ENCODE measurements at places on chromosomes 2 and 18.
A peak's percentile ranks its signal among the peaks of the same experiment; 100 is the strongest.

GRCh38 chr2:85578243-85579180 lies 1.1 kb downstream of the VAMP8 start:
- DNase-seq: no peak

GRCh38 chr2:101164021-101164420 lies 12.8 kb upstream of the TBC1D8 start:
- no peak for DNase-seq

DNA sequence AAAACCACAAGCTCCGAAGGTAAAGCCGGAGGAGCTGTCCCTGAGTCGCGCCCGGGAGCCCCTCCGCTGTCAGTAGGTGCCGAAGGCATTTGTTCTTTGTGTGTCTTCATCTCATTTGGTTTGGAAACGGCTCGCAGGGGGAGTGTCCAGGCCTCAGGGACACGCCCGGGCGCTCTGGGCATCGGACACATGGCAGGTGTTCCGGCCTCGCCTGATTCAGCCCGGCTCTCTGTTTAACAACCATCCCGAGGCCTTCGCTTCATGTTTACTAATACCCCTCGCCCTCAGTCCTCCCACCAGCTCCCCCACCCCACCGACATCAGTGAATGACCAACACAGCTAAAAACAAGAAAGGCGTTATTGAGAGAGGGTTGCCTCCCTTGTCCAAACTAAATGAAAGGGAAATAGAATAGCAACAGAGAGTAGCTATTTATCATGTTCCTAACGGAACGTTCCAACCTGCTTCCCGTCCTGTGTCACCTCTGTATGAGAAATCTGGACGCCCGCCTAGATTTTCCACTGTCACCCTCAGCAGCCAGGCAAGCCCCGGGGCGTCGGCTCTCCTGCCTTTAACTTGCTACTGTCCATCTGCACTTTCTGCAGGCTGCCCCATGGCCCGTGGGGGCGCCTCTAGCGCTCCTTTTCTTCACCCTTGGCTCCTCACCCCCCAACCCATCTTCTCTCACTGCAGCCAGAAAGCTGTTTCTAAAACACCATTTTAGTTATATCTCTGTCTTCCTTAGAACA lies 73.9 kb downstream of the MYCN start:
- no peak for DNase-seq

DNA sequence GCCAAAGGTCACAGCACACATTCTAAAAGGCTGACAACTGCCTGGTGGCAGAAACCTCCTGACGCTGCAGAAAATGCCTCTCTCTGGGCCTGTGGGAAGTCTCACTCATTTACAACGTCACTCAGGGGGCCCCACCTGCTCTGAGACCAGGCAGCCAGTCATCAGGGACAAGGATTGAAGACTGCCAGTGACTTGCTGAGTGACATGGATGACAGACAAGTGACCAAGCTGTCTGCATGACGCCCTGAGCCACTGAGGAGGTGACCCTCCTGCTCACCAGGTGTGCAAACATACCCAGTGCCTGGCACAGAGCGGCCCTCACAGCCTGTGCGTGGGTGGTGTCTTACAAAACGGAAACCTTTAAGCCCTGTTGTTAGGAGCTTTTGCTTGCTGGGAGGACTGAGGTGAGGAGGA lies 392.4 kb downstream of the TNS1 start:
- DNase-seq: peak; percentile 42

- no peak for DNase-seq
These were observed 38.0 kb upstream of the SIX2 start for GRCh38 chr2:45047301-45047700.

- no peak for DNase-seq
These were observed 327.6 kb downstream of the NCKAP5 start for GRCh38 chr2:133240491-133241223.

DNA sequence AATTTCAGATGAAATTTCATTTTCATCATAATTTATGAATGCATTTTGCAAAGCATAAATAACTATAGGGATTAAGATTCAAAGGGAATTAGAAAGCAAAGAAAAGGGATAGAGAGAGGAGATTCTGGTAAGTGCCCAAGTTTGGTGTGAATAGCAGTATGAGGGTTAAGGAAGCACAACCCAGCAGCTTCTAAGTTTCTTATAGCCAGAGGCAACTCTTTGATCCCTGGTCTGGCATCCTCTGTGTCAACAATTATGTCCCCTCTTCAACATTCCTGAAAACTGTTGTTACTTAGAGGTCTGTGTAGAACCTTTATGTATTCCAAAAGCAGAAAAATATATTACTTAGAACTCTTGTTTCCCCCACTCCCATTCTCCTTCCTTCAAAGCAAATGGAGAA lies 171.6 kb upstream of the SATB2 start:
- no peak for DNase-seq

GRCh38 chr2:10581990-10582389 lies 107.8 kb downstream of the NOL10 start:
- DNase-seq: no peak

- no peak for DNase-seq
These were observed 67.4 kb upstream of the RPL31 start for GRCh38 chr2:100934504-100935371.

DNA sequence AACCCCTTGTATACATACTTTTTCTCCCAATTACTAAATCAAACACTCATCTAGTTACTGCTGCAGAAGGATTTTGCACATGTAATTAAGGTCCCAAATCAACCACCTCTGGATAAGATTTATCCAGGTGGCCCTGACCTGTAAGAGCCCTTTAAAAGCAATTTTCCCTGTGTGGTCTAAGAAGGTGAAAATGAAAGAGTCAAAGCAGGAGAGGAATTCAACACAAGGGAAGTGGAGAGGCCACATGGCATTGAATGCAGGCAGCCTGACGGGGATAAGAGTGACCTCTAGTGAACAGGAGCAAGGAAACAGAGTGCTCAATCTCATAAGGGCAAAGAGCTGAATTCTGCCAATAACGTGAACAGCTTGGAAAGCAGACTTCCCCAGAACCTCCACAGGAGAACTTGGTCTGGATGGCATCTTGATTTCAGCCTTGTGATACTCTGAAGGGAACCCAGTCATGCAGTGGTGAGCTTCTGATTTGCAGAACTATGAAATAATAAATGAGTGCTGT lies 27.2 kb downstream of the PPP3R1 start:
- DNase-seq: peak; percentile 21

- no peak for DNase-seq
These were observed 66.3 kb upstream of the GPR45 start for GRCh38 chr2:105175231-105175630.

- DNase-seq: no peak
These were observed 12.1 kb upstream of the TRAF3IP1 start for GRCh38 chr2:238308177-238308576.

- DNase-seq: peak; percentile 12
These were observed 89.4 kb downstream of the CELF4 start for GRCh38 chr18:37476182-37476581.

- no peak for DNase-seq
These were observed 97.5 kb upstream of the FSHR start for GRCh38 chr2:49251766-49252165.

DNA sequence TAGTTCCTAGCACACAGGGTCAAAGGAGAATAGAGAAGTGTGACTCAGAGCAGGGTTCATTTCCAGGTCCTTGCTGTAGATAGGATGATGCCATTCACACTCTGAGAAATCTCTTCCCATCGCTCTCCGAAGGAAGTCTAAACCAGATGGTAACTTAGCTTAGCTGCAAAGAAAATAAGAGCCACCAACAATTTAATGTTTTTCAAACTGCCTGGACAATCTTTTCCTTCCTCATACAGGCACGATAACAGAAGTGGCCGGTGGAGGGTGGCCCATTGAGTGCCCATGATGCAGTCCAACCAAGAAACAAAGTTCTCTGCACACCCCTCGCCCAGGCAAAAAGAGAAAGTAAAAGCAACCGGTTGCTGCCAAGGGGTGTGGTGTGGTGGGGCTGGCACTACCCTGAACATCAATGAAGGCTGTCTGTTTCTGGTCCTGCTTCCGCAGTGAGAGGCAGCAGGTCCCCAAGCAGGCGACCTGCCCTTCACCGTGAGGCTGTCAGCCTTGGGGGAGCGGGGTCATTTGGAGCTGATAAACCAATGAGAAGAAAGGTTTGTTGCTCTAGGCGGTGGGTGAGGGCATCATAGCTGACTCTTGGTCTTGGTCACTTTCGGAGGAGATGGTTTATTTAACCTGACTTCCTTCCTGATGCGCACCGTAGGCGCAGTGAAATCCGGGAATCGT lies 105.6 kb upstream of the CD302 start:
- peak; percentile 39 for DNase-seq

DNA sequence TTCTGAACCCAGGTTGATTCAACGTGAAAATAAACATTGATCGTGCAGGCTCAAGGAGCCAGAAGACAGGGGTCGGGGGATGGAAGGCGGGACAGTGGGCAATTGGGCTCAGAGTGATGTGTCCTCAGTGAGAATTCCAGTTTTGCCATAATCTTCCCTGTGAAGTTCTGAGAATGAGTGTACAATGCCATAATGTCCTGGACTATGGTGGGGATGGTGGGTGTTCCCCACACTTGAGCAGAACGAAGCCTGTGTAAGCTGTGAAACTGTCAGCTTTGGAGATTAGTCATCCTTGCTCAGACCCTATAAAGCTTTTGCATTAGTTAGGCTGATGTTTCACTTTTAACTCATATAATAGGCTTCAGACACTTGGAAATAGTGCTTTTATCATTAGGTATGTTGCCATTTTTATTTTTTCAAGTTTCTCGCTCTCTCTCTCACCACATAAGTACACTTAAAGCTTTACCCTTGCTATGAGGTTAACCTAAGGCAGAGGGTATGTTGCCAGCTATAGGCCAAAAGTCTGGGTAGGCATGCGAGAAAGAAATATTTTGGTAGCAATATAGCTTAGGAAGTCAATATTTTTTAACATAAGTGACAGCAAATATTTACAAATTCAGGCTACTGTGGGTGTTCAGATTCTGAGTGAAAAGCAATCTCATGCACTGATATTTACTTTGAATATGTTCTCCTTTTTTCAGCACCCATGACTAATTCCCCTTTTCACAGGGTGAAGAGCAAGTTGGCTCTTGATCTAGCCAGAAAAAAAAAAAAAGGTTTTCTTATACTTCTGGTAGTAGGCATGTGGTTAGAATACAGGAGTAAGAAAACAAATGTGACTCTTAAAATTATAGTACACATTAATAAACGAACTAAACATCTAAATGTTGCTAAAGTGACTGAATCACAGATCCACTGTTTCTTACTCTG lies 47.2 kb downstream of the CDC42EP3 start:
- DNase-seq: peak; percentile 29

- no peak for DNase-seq
These were observed 82.6 kb downstream of the EN1 start for GRCh38 chr2:118764855-118765254.

DNA sequence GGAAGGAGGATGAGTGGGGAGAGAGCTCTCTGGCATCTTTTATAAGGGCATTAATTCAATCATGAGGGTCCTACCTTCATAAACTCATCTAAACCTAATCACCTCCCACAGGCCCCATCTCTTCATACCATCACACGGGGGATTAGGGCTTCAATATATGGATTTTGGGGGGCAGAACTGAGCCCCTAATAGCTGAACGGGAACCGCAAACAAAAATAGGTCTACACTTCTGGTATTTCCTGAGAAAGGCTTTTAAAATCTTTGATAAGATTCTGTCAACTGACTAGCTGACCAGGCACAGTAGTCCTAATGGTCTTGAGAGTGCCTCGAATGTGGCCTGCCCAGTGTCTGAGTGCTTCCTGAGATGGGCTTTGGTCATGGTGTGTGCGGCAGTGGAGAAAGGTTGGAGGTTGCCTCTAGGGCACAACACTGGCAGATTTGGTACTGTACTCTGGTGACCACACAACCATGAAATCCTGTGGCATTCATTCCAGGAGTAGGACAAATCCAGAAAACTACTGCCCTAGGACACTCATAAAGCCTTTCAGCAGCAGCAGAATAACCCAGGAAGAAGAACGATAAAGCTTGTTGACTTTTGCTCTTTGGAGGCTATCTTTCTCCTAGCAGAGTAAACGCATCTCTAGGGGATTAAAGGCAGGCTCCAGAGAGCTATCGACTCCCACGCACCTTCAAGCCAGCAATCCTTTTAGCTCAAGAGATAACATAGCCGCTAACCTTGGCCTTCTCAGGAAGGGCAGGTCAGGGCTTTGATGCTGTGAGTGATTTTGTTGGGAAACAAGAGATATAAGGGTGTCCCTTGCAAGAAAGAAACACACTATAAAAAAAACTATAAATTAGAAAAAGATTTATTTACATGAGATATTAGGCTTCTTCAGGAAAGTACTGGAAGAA lies 12.3 kb upstream of the APOB start:
- DNase-seq: no peak

All from T-helper 2 cell treated with Interferon-gamma antibody and Interleukin-4, amounts not matched to agents 5 μg/mL and 100 μg/mL, for 36 hours (primary cell).